Naive thymus-derived CD4-positive, alpha-beta T cell (primary cell): ENCODE measurements at places on chromosomes 3 and 15.

- DNase-seq = no peak
Observed at GRCh38 chr3:39724233-39724846, 85.1 kb upstream of the MYRIP start.

DNA sequence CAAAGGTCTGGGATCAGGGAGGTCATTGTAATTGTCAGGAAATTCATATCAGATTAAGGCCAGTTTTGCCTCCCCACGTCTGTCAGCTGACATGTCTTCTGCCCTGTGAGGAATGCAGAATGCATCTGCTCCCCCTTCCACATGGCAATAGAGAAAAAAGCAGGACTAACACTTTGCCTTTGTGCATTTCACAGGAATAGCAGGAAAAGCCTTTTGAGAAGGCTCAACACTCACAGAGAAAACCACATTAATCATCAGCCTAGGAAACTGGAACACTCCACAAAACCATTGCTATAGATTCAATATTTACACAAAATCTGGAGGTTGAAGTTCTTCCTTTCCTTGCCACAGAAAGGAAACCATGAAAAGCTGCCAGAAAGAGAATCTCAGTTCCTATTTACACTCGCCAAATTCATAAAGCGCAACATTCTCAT is 165.2 kb upstream of the HES1 start:
- DNase-seq = no peak

DNA sequence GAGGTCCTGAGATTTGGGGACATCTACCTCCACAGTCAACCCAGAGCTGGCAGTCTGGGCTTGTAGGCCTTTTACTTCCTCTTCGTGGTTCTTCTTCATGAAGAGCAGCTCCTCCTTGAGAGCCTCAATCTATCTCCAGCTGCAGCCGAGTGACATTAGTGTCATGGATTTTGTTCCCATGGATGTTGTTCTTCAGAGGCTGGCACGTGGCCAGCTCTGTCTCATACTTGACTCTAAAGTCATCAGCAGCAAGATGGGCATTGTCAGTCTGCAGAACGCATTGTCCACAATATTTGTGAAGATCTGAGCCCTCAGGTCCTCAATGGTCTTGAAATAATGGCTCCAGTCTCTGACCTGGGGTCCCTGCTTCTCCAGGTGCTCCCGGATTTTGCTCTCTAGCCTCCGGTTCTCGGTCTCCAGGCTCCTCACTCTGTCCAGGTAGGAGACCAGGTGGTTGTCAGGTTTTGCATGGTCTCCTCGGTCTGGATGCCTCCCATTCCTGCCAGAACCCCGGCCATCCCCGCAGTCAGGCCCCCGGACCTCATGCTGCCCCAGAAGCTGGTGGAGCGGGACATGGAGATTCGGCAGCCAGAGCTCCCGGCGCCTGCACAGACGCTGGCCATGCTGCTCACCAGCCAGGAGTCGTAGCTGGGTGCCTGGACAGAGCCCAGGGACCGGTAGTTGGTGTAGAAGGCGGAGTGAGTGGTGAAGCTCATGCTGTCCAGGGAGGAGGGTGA is 3.4 kb upstream of the CCNL1 start:
- DNase-seq = no peak

DNA sequence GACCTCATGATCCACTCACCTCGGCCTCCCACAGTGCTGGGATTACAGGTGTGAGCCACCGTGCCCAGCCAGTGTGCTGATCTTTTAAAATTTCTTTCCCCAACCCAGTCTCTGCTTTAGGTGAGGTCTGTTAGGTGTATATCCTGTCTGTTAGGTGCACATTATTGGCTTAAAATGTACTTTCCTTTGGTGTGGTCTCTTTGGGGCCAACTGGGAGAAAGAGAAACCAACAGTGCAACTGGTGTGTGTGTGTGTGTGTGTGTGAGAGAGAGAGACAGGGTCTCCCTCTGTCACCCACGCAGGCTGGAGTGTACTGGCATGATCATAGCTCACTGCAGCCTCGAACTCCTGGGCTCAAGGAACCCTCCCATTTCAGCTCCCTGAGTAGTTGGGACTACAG is 50.3 kb upstream of the GNB5 start:
- no peak for DNase-seq

- no peak for DNase-seq
Observed at GRCh38 chr15:101538996-101539395, 49.5 kb upstream of the PCSK6 start.

DNA sequence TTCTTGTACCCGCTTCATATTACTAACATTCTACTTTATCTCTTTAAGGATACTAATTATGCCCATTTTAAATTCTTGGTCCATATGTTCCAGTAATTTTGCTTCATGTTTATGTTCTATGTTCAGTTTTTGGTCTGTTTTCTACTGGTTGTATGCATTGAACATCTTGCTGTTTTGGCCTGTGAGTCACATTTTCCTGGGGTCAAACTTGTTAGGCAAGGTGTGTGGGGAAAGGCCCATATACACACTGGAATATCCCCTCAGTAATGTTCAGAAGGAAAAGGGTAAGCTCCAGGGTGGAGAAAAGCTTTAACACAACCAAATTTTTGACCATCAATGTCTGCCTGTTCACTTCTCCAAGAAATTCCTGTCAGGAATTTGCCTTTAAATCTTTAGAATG is 337.7 kb downstream of the SLC9A9 start:
- DNase-seq = no peak

DNA sequence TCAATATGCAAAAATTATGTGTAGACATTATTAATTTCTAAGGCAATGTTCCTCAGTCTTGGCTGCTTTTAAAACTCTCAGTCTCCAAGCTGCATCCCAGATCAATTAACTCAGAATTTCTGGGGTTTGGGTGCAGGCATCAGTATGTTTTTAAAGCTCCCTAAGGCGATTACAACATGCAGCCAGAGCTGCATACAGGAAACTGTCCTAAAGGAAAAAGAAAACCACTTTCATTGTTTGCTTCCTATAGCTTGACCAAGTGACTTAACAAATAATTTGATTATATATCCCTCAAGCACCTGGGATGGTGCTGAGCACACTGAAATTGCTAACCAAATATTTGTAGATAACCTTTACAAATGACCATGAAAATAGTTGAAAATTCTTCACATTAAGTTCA is 194.7 kb downstream of the DTWD1 start:
- no peak for DNase-seq

DNA sequence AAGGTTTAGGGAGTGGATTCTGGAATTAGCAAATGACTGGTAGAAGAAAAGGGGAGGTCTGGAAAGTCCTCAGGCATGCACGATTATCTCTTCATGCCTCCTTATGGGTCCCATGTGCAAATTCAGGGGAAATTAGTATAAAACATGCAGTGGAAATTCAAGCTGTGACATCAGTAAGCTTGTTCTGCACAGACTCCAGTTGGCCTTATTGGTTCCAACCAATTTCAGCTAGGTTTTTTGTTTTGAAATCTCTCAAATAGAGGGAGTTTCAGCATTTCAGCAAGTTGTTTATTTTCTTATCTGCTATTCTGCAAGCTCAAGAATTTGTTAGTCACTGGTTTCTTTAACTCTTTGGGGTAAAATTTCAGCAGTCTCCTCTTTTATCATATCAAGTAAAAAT is 774 bp upstream of the TMCO5A start:
- no peak for DNase-seq

GRCh38 chr3:59212128-59212779 is 162.4 kb upstream of the CFAP20DC start:
- DNase-seq = no peak

DNA sequence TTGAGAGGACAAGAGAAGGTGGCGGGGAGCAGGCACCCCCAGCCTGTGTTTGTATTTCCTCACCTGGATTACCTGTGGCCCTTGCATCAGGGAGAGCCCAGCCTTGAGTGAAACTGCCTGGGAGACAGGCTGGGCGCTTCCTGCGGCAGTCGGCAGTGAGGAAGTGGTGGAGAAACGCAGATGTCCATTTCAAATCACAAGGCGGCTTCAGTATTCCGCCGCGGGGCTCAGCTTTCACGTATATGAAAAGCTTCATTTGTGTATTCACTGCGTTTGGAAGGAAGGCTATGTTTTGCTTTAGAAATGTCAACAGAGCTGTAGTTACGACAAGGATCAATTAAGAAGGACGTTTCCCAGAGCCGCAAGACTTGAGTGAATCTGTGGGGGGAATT is 167.4 kb upstream of the CTDSPL start:
- no peak for DNase-seq

GRCh38 chr15:29130951-29131839 is 138.4 kb downstream of the NSMCE3 start:
- DNase-seq = no peak

DNA sequence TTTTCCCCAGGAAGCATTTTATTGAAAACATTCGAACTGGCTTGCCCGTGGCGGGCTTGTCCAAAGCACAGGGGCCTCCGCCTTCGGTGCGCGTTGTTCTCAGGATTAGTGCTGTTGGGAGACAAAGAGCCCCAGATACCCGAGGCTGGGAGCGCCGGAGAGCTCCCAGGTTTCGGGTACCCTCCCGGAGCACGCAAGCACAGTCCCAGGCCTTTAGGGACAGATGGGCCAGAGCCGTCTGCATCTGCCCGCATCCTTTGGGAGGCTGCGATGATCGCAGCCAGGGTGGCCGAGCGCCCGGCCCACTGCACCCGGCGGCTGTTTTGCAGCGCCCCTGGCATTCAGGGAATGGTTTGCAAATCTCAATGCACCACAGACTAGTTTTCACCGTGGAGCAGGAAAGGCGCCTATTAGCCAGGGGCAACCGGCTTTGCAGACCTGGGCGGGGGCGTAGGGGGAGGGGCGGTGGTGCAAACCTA is 5.0 kb upstream of the FEZF2 start:
- no peak for DNase-seq

- DNase-seq = no peak
Observed at GRCh38 chr3:101085752-101086151, 92.5 kb upstream of the ABI3BP start.

DNA sequence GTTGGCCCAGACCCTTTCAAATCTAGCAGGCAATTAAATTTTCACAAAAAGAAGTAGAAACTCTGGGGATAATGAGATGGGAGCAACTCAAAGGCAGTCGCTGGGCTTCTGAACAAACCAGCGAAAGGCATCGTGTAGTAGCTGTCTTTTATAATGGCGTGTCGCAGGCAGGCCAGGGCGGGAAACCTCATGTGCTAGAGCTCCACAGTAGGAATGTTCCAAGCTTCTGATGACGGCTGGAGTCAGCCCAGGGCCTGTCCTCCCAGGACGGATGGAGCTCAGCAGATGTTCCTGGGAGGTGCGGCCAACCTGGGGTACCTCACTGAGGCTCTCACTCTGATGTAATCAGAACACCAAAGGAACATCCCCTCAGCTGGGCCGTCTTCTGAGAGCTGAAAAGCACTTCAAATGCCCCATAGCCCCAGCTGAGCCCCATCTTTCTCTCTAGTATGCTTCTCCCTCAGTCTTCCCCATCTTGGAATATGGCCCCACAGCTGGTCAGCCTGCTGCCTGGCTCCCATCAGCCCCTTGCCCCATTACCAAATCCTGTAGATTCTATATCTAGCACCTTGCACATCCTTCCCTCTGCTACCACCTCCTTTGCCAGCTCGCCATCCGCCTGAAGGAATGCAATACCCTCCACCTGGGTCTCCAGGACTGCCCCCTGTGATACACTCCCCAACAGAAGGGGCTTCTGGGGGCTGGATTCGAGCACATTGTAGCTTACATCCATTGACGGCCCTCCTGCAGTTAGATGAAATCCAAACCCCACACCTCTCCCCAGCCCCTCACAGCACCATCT is 54.9 kb upstream of the ATP2B2 start:
- DNase-seq = no peak

DNA sequence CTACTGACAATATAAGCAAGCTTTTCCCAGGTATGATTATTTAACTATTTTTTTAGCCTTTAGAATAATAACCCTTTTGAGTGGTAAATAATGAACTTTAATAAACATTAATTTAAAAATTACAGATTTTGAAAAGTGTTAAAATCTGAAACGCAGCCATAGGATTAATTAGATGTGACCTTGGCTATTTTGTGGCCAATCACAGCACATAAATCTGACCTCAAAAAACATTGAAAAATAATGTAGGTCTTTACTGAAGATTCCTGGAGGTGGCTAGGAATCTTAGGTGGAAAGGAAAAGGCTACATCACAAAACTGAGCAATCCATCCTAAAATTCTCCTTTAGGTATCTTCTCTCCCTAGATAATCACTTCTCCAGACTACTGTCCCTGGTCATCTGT is 18.1 kb downstream of the SCG3 start:
- no peak for DNase-seq

- DNase-seq = no peak
Observed at GRCh38 chr3:135213822-135214221, 418.8 kb downstream of the EPHB1 start.

DNA sequence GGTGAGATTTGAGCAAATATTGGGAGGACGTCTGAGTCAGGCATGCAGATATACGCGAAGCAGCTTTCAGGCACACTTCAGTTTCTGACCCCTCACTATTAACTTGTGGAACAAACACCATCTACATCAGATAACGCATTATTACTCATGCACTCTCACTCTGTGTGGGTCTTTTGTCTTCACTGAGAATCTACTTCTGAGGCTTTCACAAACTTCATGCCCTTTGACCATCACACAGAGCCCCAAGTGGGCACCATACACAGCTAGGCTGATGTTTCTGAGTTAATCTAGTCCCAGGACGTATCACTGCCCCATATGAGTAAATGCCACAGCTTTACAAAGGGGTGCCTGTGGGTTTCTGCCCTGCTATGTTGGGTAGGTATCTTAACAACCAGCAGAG is 39.6 kb upstream of the IP6K2 start:
- no peak for DNase-seq

DNA sequence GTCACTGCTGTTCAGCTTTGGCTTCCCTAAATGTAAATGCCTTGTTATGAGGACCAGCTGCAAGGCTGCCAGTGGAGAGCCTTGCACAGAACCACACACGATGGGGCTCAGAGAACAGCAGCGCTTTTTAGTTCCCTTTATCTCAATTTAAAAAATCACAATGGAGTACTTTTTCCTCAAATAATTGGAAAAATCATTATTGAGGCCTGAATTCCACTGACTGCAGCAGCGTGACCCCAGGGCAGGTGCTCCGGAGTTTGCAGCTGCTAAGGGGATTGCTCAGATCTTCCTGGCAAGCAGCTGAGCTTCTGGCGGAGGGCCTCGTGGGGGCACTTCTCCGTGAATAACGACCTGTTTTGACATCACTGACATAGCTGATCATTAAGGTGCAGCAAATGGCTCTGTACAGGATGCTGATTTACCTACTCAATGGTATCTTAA is 245.6 kb upstream of the TRIM42 start:
- no peak for DNase-seq

DNA sequence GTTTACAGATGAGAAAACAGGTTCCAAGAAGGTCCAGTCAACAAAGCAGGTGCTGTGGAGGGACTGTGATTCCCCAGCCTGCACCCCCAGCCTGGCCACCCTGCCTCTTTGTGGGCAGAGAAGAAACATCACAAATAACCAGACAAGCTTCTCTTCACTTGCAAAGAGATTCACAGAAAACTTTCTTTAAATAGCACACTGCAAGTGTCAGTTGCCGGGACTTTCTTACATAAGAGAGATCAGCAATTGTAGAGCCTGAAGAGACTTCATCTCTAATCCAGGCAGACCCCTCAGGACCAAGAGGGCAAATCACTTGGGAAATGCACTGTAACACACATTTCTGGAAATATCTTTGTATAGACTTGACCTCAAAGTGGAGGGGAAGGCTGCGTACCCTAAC is 207.9 kb upstream of the CHRNA7 start:
- DNase-seq = no peak
